CD4-positive, alpha-beta T cell treated with Interferon gamma for 1 hour (primary cell): ENCODE measurements at places on chromosomes 16 and 17.

DNA sequence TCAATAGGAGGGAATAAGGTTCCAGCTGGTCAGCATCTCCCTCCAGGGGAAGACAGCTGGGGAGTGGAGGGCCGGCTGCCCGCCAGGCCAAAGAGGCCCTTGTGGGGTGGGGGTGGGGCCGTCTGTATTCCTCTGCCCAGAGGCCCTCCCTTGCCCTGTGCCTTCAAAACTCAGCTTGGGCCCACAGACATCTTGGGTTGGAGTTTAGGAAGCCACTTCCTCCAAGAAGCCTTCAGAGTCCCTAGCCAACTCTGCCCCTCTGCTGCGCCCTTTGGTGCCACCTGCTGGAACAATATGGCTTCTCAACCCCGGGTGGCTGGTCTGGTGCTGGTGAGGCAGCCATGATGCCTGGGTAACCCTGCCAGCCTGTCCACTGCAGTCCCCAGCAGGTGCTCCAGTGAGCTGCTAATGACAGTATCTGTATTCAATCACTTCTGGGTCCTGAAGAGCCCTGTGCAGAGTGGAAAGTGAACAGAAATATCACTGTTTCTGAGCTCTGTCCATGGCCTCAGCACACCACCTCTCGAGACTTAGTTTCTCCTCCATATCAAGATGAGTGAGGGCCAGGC, 16.7 kb downstream of the HSD11B2 start:
- DNase-seq = peak; percentile 58

GRCh38 chr16:66359811-66360608, 6.5 kb upstream of the CDH5 start:
- no peak for DNase-seq

- DNase-seq = no peak
These were observed 99.3 kb downstream of the RAB11FIP4 start for GRCh38 chr17:31490671-31491375.

DNA sequence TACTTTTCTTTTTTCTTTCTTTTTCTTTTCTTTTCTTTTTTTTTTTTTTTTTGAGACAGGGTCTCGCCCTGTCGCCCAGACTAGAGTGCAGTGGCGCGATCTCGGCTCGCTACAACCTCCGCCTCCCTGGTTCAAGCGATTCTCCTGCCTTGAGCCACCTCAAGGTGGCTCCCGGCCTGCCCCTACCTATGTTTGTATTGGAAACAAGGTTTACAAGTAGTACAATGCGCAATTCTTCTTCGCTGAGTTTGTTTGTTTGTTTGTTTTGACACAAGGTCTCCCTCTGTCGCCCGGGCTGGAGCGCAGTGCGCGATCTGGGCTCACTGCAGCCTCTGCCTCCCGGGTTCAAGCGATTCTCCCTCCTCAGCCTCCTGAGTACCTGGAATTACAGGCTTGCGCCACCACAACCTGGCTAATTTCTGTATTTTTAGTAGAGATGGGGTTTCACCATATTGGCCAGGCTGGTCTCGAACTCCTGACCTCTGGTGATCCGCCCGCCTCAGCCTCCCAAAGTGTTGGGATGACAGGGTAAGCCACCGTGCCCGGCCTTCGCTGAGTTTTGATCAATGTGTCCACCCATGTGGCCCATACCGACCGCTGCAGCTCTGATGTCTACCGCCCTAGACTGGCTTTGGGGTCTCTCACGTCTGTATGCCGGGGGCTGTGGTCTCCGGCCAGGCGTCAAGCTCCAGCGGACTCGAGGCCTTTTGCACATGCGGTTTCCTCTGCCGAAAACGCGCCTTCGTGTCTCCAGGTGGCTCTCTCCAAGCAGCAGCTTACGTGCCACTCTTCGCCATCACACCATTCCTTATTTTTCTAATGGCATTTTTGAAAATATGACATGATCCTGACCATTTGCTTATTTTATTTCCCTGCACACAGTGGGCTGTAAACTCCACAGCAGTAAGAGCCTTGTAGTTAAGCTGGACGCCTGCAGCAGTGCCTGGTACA, 1.1 kb upstream of the YBX2 start:
- no peak for DNase-seq

DNA sequence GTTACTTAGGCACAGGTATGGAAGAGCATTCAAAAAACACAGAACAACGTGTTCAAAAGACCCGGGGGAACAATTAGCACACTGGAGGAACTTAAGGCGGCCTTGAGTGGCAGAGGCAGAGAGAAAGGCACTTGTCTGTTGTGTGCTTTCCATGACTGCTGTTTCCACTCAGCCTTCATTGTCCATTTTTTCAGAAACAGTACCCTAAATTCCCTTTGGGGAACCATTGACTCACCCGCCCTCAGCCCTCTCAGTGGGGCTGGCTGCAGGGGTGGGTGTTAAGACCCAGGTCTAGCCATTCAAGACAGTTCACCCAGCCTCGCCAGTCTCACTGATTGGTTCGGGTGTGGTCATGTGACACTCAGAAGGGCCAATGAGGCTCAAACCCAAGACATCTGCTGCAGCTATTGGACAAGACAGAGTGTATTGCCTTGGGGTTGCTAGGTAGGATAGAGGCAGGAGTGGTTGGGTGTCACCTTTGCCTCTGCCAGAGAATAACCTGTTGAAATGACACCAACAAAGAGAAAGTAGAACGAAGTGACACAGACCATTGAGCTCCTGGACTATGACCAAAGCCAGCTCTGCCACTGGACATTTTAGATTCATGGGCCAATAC, 19.6 kb upstream of the CEP20 start:
- peak; percentile 61 for DNase-seq

GRCh38 chr17:43774304-43775250, 4.2 kb downstream of the DUSP3 start:
- no peak for DNase-seq

DNA sequence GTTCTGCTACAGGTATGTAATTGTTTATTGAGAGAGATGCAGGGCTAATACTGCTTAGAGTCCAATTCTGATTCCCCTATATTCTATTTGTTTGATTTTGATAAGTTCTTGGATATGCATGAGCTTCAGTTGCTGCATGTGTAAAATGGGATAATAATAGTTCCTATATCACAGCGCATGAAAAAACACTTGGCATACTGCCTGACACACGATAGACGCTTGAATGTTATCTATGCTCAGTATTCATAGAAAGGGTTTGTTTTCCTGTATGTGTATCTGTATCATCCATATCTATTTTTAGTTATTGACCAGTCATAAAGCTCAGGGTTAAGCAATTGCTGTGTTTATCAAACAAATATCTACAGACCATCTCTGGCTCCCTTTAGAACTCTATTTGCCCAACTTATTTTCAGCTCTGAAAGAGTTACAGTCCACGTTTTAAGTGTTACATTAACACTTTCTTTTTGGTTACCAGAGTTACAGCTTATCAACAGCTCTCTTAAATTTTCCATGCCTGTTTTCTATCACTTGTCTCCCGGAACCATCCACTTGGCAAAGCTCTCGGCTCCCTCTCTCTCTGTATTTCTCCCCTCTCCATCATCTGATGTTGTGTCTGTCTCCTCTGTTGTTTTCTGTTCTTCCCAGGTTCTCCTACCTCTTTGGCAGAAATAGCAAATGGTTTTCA, 334.8 kb downstream of the CBLN1 start:
- DNase-seq = no peak

DNA sequence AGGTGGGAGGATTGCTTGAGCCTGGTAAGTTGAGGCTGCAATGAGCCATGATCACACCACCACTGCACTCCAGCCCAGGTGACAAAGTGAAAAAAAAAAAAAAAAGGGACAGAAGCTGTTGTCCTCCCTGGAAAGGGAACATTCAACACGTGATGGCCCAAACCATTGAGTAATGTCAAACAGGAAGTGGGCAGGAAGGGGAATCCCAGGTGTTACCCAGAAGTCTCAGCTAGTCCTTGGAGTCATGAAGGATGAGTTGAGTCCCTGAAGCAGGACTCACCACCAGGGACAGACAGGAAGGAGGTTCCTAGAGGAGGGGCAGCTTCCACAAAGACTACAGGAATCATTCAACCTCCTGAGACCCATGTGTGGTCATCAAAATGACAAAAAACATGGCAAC, 19.8 kb upstream of the CMIP start:
- peak; percentile 52 for DNase-seq

DNA sequence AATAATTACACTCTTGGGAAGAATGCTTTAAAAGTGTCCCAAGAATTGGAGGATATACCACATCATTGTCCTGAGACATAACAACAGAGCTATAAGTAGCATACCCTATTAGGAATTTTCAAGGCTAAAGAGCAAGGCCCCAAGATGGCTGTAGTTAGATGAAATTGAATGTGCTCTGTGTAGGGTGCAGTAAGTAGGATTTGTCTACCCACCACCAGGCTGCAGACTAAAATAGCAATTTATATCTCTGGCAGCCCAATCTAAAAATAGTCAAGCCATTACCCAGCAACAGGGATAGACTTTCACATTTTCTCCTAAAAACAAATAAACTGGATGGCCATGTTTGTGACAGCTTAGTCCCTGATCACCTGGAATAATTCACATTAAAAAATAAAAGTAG, 5.6 kb downstream of the MMD start:
- DNase-seq = no peak

DNA sequence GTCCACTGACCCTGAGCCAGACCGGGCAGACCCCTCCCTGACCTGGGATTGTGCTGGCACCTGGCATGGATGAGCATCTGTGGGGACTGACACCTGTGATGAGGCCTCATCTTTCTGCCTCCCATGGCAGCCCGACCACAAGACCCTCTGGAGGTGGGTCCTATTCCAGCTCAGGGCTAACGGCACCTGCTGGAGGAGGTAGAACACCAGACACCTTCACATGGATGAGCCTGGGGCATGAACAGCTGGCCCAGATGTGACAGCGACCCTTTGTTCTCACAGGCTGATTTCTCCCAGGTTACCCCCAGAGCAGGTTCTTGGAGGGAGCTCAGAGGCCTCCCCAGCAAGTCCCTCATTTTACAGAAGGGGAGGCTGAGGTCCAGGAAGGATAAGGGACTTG, 46.4 kb upstream of the PIK3R6 start:
- DNase-seq = no peak

GRCh38 chr16:49857423-49858181, 1.7 kb upstream of the ZNF423 start:
- peak; percentile 48 for DNase-seq

- DNase-seq = no peak
These were observed 5.2 kb downstream of the RAB40B start for GRCh38 chr17:82693168-82693867.

- no peak for DNase-seq
These were observed 487.0 kb downstream of the HAPSTR1 start for GRCh38 chr16:9578459-9578858.

- DNase-seq = no peak
These were observed 11.2 kb downstream of the PAM16 start for GRCh38 chr16:4339909-4340308.

DNA sequence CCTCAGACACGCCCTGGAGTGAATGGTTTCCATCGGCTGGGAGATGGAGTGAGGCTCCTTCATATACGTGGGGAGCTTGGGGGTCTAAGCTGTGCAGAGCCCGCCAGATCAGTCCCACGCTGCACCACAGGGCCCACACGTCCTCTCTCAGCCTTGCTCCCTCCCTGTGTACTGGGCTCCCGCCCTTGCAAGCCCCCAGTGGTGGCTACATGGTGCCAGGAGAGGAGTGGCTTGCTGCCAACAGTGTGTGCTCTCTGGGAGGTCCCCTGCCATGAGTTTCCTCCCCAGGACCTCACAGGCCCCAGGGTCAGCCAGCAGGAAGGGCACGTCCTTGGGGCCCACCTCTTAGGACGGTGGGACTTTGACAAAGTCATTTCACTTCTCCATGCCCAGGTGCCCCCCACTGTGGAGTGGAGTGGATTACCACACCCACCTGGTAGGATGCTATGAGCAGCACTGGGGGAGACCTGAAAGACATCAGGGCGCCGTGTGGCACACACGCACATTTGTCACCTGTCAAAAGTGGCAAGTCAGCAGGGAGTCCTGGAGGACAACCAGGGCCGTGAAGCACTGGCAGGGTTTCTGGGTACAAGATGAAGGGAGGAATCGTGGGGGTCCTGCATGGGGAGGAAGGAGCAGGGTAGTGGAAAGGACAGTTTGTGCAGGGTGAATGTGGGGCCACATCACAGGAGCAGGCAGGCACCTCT, 13.7 kb downstream of the SLC5A10 start:
- DNase-seq = no peak

DNA sequence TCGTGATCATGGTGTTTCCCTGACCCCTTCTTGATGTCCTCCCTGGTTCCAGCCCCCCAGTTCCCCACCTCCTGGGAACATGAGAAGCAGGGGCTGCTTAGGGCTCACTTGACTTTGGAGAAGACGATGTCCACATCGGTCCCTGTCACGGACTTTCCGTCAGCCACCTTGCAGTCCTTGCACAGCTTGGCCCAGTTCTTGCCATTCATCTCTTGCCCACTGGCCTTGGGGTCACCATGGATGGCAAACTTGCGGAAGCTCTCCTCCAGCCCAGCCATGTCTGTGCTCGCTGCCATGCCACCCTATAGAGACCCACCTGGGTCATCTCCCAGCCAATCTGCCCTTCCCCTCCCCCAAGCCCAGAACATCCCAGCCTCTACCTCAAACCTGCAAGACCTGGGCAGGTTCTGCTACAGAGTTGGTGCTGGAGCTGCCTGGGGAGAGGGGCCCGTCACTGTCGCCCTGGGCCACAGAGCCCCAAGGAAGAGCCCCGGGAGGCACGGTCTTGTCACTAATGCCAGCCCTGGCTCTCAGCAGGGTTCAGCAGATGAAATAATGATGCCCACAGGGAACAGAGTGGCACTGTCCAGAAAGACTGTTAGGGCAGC, 2.4 kb downstream of the TPPP3 start:
- DNase-seq = no peak

DNA sequence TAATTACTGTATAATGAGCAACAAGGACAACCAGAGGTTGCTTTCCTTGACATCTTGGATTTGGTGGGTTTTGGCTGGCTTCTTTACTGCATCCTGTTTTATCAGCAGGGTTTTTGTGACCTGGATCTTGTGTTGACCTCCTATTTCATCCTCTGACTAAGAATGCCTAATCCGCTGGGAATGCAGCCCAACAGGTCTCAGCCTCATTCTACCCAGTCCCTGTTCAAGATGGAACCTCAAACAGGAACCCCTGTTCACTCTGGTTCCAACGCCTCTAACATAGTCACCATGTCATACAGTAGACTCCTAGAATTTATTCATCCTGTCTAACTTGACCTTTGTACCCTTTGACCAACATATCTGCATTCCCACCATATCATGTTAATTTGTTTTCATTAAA, 183.8 kb upstream of the SOX9 start:
- no peak for DNase-seq

- no peak for DNase-seq
These were observed 1.4 kb upstream of the CYB561 start for GRCh38 chr17:63447471-63448009.

- no peak for DNase-seq
These were observed at the start of gene FBXL19 for GRCh38 chr16:30923554-30924075. FBXL19 (plus strand) TSS chr16:30923572; CDS start chr16:30925755, 2,183 bp downstream.
